ENCODE measurements at places on chromosomes 7 and 10.

GRCh38 chr10:116815641-116816415, 33.5 kb upstream of the ENO4 start:
- DNase-seq, result no peak

DNA sequence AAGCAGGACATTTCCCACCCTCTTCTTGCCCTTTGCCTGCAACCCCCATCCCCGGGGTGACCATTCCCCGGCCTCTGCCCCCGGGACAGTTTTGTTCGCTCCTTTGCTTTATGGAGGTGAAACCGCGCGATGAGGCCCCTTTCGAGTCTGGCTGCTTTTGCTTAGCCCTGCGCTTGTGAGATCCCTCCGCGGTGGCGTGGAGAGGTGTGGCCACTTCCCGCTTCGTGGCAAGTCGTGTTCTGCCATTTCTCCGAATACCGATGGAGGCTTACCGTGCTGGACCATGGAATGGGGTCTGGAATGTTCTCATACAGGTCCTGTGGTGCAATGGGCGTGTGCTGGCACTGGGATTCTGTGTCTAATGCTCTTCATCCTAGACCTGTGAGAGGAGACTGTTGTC, 106.7 kb downstream of the LHPP start:
- no peak for DNase-seq

GRCh38 chr7:43313628-43314378, 201.4 kb downstream of the HECW1 start:
- no peak for DNase-seq

DNA sequence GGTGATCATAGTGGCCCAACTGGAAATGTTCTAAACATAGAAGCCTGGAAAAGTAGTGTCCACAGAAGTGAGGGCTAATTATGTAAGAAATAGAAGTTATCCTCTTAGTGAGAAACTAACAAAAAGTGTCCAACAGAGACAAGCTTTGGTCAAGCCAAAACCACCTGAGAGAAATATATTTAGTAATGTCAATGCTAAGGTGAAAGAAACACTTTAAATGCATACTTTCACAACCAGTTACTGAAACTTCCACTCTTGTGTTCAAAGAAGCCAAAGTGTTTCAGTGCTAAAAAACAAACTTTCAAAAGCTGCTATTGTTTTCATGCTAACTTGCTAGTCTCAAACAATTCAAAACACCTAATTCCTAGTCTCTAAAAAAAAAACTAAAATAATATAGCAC, 18.1 kb downstream of the RAB11FIP2 start:
- no peak for DNase-seq

DNA sequence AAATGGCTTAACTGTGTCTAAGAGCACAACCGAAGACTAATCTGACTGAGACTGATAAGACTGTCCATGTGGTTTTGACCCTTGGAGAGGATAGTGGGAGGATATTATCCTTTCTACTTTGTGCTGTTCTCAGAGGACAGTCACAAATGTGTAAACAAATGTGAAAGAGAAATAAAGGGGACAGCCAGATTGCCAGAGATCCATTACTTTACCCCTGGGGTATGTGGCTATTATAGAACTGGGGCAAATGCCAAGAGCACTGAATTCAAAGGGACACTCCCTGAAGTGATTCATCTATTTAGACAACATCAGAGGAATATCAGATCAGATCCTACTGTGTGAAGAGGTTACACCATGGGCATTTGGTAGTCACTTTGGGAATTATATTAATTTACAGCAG, 154.7 kb downstream of the RNLS start:
- DNase-seq, result no peak

- no peak for DNase-seq
These were observed 19.0 kb upstream of the ABI1 start for GRCh38 chr10:26879744-26880143.

DNA sequence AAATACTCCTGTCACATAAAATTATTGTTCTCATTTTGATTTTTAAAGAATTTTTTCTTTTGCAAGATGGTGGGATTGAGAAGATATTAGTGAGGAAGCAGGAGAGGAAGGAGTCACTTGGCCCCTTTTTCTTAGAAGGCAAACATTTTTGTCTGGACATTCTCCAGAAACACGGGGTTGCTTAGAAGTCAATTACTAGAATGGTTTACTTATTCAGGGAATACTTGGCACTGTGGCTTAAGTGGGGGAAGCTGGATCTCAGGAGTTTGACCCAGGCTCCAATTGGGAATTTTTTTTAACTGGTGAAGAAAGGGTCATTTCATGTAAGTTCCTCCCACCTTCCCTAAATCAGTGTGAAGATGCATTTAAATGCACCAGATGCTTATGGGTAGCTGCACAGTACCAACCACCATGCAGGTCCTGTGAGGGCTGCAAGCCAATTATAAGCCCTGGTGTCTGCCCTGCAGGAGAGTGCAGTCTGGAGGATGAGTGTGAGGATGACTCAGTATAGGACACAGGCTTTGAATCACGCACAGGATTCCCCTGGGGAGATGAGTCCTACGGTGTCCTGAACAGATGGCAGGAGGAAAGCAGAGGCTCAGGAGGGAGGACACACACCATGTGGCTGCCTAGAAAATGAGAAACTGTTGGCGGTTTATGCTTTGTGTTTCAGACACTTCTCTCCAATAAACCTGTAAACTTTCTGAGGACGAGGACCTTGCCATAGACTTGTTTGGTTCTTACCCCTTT, 299.1 kb downstream of the PLXNA4 start:
- DNase-seq, result no peak

GRCh38 chr7:128963327-128963757, 25.6 kb downstream of the IRF5 start:
- peak; percentile 46 for DNase-seq

DNA sequence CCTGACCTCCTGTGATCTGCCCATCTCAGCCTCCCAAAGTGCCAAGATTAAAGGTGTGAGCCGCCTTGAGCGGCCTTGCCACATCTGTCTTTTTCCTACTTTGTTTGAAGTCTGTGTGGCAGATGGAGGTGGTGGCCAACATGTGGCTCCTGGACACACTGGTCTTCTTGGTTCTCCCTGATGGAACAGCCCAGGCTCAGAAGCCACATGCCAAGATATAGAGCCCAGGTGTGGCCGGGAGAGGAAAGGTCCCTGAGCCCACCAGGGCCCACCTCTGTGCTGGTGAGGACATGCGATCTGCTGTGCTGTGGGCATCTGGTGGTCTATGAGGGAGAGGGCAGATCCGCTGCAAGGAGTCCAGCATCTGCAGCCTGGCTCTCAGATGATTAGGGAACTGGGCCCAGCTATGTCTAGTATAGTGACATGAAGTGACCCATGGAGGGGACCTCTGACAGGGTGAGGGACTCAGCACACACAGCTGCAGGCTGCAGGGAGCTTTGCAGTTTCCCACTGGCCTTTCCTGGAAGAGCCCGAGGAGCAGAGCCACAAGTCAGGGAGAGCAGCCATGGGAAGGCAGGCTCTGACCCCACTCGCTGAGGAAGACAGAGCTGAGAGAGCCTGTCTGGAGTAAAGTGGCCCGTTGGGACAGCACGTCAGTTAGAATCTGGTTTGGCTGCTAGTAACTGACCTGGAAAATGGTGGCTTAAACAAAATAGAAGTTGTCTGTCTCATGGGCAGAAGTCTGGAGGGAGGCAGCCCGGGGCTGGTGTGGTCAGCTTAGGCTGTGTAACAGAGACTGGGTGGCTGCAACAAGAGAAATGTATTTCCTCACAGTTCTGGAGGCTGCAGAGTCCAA, 25.9 kb downstream of the ADCY1 start:
- DNase-seq, result no peak

DNA sequence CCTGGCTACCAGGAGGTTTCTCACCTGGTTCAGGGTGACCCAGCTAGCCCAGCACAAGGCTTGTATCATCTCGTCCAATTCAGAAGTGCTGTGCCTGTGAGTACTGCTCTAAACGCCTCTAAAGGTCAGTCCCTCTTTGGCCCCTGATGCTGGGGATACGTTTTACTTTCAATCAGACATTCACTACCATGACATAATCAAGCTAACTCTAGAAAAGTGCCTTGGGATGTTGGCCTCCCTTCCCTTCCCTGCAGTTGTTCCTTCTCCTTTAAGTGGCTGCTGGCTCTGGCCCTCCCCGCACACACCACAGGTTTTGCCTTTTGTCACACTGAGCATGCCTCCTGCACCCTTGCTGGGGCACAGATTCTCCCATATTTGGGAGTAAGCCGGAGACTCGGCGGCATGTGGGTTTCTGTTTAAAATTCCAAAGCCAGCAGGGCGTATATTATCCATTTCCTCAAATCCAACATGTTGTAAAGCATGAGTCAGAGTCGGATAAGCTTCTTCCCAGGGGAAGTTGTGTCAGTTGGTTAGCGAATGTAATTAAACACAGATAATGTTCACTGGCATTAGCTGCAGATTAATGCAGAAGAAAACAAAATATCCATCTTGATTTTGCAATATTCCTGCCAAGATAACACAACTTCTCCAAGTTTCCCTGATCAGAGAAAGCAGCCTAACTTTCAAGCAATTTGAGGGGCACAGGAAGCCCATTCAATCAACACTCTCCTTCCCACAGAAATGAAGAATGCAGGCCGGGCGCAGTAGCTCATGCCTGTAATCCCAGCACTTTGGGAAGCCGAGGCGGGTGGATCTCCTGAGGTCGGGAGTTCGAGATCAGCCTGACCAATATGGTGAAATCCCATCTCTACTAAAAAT, 31.8 kb upstream of the VCL start:
- no peak for DNase-seq

DNA sequence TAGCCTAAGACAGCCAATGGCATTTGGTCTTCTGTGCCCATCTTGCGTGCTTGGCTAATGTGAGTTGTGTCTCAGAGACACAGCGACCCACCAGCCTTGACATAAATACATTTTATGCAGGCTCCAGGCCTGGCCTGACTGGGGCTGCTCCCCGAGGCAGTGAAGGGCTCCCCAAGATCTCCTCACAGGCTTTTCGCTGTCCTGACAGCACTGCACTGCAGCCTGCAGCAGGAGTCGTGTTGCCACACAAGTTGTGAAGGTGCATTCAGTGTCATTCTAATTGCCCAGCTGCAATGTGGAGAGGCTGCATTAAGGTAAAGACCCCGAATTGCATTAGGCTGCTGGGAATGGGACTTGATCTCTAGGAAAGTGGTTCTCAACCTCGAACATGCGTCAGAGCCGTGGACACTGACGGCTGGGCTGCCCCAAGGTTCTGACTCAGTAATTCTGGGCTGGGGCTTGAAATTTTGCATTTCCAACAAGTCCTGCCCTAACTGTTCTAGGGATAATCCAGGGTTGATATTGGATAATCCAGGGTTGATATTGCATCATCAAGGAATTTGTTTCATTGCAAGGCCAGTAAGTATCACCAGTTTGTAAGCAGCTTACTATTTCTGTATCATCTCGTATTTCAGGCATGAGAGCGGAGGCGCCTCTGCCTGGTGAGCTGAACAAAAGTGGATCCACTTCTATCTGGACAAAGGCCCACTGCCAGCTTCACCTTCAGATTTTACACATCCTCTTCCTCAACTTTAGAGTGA, 108.7 kb upstream of the INSIG1 start:
- DNase-seq, result no peak

GRCh38 chr10:83533290-83533689, 606.0 kb upstream of the GHITM start:
- DNase-seq, result no peak

- DNase-seq, result no peak
These were observed 53.6 kb downstream of the MINPP1 start for GRCh38 chr10:87558333-87558732.

DNA sequence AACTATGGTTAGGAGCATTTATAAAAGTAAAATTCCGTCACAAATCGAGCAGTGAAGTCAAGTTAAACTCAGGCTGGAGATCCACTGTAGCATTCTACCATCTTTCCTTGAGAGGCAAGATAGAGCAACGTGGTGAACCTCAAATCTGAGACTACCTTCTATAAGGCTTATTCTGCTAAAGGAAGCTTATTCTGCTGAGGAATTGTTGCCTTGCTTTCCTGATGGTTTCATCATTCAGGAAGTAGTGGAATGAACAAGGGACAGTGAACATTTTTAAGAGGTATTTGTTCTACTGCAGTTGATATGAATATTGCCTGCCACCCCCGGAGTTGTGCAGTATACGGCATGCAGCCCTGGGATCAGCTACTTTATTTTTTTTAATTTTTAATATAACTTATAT, 170.8 kb downstream of the VPS50 start:
- no peak for DNase-seq

GRCh38 chr10:15103513-15103912, 6.4 kb downstream of the RPP38 start:
- DNase-seq, result no peak

DNA sequence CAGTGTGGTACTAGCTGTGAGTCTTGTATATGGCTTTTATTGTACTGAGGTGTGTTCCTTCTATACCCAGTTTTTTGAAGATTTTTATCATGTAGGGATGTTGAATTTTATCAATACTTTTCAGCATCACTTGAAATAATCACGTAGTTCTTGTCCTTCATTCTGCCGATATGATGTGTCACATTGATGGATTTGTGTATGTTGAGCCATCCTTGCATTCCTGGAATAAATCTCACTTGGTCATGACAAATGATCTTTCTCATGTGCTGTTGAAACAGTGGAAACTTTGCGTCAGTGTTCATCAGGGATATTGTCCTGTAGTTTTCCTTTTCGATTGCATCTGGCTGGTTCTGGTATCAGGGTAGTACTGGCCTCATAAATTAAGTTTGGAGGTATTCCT, 7.1 kb upstream of the PRKAR1B start:
- no peak for DNase-seq

- no peak for DNase-seq
These were observed 336.7 kb upstream of the MBL2 start for GRCh38 chr10:53109320-53109719.

DNA sequence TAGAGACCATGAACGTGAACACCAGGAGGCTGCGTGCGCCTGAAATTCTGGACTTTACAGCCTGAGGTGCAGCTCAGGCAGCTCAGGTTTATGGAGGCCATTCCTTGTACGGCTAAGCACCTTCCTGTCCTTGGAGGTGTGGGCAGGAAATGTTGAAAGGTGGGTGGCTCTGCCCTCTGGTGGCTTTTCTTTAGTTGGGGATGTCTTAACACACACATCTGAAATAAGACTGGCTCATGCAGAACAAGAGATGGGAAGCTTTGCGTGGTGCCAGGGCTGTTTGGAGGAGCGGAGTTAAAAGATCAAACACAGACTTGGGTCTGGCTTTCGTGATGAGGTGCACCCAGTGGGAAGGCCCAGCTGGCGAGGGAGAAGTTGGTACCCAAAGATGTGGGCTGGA, 64.1 kb downstream of the DOCK1 start:
- DNase-seq, result no peak

DNA sequence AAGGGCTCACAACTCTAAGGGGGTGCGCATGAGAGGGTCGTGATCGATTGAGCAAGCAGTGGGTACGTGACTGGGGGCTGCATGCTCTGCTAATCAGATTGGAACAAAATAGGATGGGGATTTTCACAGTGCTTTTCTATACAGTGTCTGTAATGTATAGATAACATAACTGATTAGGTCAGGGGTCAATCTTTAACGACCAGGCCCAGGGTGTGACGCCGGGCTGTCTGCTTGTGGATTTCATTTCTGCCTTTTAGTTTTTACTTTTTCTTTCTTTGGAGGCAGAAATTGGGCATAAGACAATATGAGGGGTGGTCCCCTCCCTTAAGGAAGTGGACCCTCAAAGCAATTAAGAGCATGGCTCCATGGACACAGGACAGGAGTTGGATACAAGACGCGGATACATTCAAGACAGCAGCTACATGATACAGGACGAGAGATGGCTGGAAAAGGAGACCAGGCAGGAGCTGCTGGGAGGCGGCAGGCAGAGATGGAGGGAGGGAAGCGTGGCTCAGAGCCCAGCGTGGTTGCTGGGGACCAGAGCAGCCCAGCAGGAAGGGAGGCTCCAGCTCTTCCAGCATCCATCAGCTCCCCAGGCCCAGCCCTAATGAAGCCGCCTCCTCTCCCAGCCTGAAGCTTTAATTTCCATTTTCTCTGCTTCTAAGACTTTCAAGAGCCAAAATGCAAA, 31.6 kb downstream of the GSDME start:
- DNase-seq, result no peak
